ENCODE measurements at places on chromosomes 7 and 10.
A peak's percentile ranks its signal among the peaks of the same experiment; 100 is the strongest.

- DNase-seq, result no peak
Observed at GRCh38 chr7:28799619-28800018, 158.5 kb downstream of the TRIL start.

- no peak for DNase-seq
Observed at GRCh38 chr10:546971-547590, 142.4 kb downstream of the DIP2C start.

- no peak for DNase-seq
Observed at GRCh38 chr10:100713049-100713858, 32.1 kb upstream of the PAX2 start.

DNA sequence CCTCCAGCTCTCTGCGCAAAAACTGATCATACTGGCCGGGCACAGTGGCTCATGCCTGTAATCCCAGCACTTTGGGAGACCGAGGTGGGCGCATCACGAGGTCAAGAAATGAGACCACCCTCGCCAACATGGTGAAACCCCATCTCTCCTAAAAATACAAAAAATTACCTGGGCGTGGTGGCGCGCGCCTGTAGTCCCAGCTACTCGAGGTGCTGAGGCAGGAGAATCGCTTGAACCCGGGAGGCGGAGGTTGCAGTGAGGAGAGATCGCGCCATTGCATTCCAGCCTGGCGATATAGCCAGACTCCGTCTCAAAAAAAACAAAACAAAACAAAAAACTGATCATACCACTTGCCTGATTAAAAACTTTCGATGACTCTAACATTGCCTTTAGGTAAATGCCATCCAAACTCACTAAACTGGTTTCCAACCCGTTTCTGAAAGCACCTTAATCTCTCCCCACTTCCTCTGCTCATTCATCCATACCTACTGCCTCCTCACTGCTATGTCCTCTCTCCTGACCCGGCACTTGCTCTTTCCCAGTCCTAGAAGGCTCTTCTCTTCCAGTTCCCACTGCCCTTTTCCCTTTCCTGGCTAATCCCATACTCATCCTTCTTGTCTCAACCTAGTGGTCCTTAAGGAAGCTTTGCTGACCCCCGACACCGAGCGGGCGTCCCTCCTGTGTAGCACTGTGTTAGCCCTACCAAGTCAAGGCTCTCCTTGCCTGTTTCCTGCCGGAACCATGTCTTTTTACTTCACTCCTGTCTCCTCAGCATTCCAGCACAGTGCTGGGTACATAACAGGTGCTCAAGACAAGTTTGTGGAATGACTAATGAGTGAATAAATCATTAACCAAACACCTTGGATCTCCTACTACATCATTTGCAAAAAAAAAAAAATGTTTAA, 686 bp upstream of the MIOS start:
- no peak for DNase-seq

DNA sequence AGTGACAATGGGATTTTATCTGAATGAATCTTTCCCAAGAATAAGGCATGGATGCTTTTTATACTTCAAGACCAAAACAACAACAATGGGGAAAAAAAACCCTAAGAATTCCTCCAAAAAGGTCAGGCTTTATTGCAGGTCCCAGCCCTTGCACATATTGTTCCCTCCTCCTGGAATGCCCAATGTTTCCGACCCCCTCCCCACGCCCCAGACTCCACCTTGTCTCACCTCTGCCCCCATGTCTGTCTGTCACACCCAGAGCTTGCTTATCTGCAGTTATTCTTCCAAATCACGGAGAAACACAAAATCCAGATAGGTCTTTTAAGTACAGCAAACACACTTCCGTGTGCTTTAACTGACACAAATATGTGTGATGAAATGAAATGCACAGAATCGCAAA, 43.5 kb downstream of the ELMO1 start:
- DNase-seq, result no peak

DNA sequence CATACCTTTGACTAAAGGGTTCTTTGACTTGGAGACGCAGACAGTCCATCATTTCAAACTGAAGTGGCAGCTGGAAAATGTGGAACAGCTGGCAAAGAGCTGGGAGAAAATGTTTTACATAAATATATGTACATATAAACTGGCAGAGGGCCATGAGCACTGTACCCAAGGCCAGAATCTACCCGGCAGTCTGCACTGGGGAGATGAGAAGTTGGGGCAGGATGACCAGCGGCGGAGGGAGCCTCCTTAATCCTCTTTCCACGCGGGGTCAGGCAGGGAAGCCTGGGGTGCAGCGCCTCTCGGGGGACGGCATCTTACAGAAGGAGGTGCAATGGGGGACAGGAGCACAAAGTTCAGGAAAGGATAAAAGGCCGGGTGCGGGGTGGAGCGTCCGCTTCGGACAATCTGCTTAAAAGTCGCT, 1.3 kb downstream of the GLI3 start:
- DNase-seq, result no peak

DNA sequence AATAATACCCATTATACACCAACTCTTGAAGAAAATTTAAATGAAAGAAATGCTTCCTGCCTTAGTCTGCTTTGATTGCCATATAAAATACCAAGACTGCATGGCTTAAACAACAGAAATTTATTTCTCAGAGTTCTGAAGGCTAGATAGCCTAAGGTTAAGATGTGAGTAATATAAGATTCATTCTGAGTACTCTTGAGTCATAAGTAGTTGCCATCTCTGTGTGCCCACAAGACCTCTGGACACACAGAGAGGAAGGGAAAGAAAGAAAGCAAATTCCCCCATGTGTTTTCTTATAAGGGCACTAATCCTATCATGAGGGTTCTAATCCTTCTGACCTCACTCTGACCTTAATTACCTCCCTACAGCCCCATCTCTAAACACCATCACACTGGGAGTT, 201.2 kb downstream of the PTN start:
- DNase-seq, result no peak

- DNase-seq, result no peak
Observed at GRCh38 chr10:1035201-1035600, 9.5 kb upstream of the IDI2 start.

DNA sequence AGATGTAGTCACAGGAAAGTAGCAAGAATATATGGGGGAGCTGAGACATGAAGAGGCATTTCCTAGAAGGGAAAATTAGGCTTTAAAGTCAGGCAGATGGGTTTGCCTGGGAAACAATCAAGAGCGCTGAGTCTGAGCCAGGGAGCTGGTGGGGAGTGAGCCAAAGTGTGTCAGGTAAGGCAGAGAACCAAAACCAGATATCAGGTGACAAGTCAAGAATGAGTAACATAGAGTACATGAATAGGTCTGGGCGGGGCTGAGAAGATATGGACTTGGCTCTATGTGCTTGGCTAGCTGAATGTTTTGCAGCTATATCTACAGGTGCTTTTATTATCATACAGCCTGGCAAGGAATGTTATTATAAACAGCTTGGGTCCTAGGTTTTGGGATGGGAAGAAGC, 49.3 kb downstream of the GPR141 start:
- DNase-seq, result no peak

DNA sequence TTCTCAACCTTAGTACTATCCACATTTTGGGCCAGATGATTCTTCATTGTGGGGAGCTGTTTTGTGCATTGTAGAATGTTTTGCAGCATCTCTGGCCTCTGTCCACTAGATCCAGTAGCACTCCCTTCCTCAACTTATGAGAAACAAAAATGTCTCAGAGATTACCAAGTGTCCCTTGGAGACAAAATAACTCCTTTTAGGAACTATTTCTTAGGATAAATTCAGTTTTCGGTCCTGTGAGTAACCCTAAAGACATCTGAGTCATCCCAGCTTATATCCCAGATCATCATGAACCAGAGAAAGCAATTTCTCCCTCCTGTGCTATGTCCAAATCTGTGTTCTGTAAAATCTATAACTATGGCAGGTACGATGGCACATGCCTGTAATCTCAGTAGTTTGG, 266.6 kb upstream of the PHYHIPL start:
- DNase-seq, result no peak

DNA sequence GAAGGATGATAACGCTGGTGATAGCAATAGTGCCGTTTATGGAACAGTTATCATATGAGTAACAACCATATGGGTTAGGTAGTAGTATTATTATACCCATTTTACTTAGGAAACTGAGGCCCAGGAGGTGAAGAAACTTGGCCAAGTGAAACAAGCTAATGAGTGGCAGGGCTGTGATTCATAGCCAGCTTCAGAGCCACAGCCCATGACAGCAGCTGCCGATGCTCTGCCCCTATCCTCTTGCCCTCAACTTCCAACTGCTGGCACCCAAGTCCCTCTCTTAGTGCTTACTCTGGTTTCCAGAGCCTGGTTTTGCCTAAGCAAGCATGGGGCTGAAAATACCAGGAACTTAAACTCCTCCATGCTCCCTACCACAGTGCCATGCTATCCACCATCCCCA, 12.3 kb downstream of the SH3PXD2A start:
- no peak for DNase-seq

- DNase-seq, result no peak
Observed at GRCh38 chr10:51001587-51001986, 72.7 kb upstream of the PRKG1 start.

DNA sequence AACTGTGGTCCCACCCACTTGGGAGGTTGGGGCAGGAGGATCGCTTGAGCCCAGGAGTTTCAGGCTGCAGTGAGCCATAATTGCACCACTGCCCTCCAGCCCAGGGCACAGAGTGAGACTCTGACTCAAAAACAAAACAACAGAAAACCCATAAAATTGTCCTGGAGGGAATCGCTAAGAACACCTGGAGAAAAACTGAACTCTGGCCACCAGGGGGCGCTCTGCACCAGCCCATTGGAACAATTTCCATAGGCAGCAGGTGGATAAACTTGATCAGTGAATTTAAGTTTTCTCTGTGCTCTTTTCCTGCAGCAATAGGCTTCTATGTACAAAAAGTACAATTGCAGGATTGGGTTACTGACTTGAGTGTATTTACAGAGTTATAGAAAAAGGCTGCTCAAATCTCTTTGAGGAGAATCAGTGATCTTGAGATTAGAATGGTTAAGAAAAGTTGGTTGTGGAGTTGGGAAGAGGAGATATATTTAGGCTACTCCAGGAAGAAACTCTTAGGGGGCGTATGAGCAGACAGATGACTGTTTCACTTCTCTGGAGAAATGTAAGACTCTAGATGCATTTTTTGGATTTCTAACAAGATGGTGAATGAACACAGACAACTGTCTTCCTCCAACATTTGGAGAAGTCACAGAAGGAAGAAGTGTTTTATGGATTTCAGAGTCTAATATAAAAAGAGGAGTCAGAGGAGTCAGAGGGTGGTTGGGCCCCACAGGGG, 274.9 kb upstream of the GALNT17 start:
- DNase-seq, result peak; percentile 43

DNA sequence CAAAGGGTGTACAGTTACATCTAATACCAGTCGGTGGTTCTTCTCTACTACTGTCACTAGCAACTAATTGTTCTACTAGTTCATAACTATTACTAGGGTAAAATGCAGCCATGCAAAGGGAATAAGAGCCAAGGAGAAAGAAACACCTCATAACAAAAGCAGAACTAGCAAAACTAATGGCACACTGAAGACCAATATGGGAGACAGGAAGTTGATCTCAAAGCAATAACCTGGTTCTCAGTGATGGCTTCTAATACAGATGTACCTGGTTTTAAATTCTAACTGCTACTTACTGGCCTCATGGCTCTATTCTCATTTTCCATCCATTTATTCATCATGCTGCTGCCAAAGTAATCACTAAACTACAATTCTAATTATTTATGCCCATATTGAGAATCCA, 170.3 kb downstream of the SEMA3E start:
- no peak for DNase-seq

- no peak for DNase-seq
Observed at GRCh38 chr7:29488977-29489376, 74.7 kb upstream of the PRR15 start.

GRCh38 chr10:116733566-116733965, 8.8 kb downstream of the HSPA12A start:
- no peak for DNase-seq

DNA sequence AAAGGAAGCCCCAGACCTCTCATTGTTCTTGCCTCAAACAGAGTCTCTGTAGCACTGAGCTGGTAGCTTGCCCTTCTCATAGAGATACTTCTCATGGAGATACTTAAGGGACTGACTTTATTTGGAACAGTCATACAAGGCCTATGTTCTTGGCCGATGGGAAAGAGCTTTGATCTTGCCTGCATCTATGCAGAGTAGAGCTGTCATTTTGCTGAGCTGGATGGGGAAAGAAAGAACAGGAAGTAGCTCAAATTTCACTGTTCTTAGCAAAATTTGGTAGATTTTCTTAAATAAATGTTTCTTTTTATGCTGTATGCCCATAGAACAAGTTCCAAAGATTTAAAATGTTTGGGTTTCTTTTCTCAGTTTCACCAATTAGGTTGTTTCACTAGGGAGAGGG, 119.3 kb upstream of the SEC61G start:
- no peak for DNase-seq

DNA sequence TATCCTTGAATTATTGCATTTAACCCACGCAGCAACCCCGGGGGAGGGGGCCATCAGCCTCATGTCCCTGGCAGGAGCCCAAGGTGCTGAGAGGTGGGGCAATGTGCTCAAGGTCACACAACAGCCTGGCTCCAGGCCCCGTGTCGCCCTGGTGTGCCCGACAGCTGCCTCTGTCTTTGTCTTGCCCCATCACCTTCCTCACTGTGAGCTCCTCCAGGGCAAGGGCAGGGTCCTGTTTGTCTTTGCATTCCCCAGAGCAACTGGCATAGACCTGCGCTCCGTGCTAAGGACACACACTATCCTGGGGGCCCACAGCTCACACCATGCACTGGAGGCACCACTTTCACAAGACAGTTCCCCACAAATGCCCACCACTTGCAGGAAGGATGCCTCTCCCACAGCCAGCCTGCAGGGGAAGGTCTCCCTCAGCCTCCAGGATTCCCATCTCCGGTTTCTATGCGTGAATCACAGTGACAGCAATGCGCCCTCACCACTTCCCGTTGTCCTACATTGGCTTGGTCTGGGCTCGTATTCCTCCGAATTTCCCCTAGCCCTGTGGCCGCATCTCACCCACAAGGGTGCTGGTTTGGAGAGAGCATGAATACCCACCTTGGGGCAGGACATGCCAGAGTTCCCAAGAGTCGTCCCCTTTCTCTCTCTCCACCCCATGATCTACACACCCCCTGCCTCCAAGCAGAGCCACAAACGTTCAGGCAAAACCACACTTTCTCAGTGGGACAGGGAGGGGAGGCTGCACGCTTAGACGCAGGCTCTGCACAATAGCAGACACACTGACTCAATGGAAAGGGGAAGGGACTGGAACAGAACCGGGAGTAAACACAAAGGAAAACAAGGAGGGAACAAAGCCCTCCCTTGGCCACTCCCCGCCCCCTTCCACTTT, 10.3 kb downstream of the ITPRIP start:
- DNase-seq, result no peak

DNA sequence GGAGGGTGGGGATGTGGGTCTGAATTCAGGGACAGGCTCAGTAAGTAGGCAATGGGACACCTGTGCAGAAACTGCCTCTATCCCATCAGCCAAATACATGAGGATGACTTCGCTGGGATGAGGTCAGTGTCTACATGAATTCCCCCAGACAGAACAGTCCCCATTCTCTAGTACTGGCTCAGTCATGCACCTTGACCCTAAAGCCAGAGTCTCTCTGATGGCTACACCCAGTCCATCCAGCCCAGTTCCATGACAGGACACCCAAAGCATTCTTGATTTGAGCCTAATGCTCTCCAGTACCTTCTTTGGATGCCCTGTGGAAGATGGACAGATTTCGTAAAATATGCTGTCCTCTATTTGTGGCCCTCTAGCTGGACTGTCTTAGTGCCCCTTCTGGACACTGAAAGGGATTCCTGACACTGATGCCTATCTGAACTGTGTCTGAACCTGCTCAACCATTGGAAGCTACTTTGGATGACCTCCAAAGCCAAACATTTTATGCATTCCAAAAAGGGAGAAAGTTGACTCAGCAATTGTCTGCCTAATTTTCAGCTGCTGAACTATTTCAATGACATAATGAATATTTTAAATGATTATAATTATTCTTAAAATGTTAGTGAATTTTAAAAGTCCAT, 14.6 kb downstream of the SFRP4 start:
- DNase-seq, result no peak
